Sigmoid colon (tissue), 7 donors: ENCODE measurements at places on chromosomes 5 and 9. TPM values are rescaled to one million over a fixed set of nuclear protein-coding genes. Genes with fewer than 3 reads are reported as not detected.

DNA sequence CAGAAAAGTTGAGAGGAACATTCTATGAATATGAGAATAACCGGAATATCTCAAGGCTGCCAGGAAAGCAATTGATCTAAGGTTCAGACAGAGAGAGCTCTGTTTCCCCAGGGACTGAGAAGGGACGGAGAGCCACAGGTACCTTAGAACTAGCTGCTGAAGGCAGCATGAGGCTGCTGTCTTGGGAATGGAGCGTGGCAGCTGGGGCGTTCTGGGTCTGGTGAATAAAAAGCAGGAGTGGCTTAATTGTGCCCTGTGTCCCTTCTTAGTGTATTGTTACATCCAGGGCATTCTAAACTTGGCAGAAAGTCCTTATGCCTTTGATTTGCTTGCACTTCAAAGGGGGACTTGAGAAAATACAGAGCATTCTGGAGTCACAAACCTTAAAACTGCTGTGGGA lies 434.5 kb downstream of the KDM4C start:
- H3K4me3 ChIP-seq = no peak overlapping the region
- peaks cover 10% of the 10 kb centered on the region for H3K4me1 ChIP-seq
- no peak overlapping the region for H3K27ac ChIP-seq
- no peak for DNase-seq
- H3K27me3 ChIP-seq = no peaks in the 10 kb centered on the region

GRCh38 chr5:35138232-35138631 lies 90.5 kb upstream of the AGXT2 start:
- no peaks in the 10 kb centered on the region for H3K27me3 ChIP-seq
- no peaks in the 10 kb centered on the region for H3K36me3 ChIP-seq
- no peak for DNase-seq
- H3K4me1 ChIP-seq = no peaks in the 10 kb centered on the region
- no peak overlapping the region for H3K27ac ChIP-seq

PGM5 gene
- 547 TPM for total RNA-seq

DNA sequence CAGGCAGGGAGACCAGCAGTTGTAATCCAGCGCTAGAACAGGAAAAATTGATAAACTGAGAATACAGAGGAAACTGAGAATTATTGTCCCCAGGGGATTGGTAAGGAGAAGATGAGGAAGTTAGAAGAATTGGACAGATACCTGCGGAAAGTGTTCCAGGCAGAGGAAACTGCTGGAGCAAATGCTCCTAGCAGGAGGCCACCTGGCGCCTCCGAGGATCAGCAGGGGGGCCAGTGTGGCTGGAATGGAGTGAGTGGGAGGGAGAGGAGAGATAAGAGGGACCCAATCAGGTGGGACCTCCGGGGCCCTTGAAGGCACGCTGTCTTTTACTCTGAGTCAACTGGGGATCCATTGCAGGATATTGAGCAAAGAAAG lies 695 bp upstream of the ANXA6 start:
- H3K27me3 ChIP-seq = no peaks in the 10 kb centered on the region
- H3K27ac ChIP-seq = peak overlapping the region; percentile 88
- peak overlapping the region; percentile 82 for H3K4me3 ChIP-seq
- H3K4me1 ChIP-seq = peaks cover 56% of the 10 kb centered on the region
- DNase-seq = no peak

GRCh38 chr5:60763061-60763460 lies 63.1 kb upstream of the DEPDC1B start:
- H3K27me3 ChIP-seq = no peaks in the 10 kb centered on the region
- H3K27ac ChIP-seq = no peak overlapping the region
- DNase-seq = no peak

- H3K36me3 ChIP-seq = no peaks in the 10 kb centered on the region
- no peaks in the 10 kb centered on the region for H3K27me3 ChIP-seq
- no peak overlapping the region for H3K27ac ChIP-seq
- H3K4me1 ChIP-seq = no peaks in the 10 kb centered on the region
- no peak overlapping the region for H3K4me3 ChIP-seq
- DNase-seq = no peak
These were observed 41.2 kb upstream of the TRIO start for GRCh38 chr5:14101922-14102321.

DNA sequence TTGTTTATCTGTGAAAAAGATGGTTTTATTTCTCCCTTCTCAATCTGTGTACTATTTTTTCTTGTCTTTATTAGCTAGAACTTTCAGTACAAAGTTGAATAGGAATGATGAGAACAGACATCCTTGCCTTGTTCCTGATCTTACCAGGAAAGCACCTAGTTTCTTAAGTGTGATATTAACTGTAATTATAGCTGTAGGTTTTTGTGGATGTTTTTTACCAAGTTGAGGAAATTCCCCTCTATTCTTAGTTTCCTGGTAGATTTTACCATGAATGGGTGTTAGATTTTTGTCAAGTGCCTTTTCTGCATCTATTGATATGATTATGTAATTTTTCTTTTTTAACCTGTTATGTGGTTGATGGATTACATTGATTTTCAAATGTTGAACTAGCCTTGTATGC lies 68.7 kb downstream of the KCNN2 start:
- H3K4me3 ChIP-seq = no peak overlapping the region
- H3K27ac ChIP-seq = no peak overlapping the region
- no peaks in the 10 kb centered on the region for H3K4me1 ChIP-seq
- DNase-seq = no peak
- no peaks in the 10 kb centered on the region for H3K36me3 ChIP-seq
- H3K27me3 ChIP-seq = no peaks in the 10 kb centered on the region

DNA sequence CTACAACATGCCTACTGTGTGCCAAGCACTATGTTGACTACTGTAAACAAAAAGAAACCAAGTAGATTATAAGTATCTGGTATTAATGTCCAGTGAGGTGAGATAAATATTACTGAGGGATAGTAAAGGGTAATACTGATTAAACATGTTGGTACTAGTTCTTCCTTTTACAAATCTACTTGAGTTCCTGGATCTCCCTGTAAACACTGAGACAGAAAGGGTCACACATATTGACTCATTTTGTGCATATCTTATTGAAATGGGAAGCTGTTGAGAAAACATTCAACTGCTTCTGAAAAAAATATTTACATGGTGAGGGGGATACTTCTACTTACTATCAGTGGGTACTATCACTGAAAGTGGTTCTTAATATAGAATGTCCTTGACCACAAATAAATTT lies 24.3 kb downstream of the EFNA5 start:
- no peak overlapping the region for H3K27ac ChIP-seq
- no peaks in the 10 kb centered on the region for H3K27me3 ChIP-seq
- no peak overlapping the region for H3K4me3 ChIP-seq

GRCh38 chr5:33788922-33789566 lies 102.7 kb downstream of the ADAMTS12 start:
- H3K27me3 ChIP-seq = no peaks in the 10 kb centered on the region
- H3K4me3 ChIP-seq = no peak overlapping the region
- DNase-seq = no peak

GRCh38 chr5:765948-766631 lies 18.4 kb downstream of the ZDHHC11B start:
- no peak overlapping the region for H3K4me3 ChIP-seq
- H3K36me3 ChIP-seq = no peaks in the 10 kb centered on the region
- DNase-seq = no peak
- H3K27me3 ChIP-seq = no peaks in the 10 kb centered on the region
- H3K27ac ChIP-seq = no peak overlapping the region
- H3K4me1 ChIP-seq = no peaks in the 10 kb centered on the region

PRDM9 gene
- total RNA-seq = not detected

DNA sequence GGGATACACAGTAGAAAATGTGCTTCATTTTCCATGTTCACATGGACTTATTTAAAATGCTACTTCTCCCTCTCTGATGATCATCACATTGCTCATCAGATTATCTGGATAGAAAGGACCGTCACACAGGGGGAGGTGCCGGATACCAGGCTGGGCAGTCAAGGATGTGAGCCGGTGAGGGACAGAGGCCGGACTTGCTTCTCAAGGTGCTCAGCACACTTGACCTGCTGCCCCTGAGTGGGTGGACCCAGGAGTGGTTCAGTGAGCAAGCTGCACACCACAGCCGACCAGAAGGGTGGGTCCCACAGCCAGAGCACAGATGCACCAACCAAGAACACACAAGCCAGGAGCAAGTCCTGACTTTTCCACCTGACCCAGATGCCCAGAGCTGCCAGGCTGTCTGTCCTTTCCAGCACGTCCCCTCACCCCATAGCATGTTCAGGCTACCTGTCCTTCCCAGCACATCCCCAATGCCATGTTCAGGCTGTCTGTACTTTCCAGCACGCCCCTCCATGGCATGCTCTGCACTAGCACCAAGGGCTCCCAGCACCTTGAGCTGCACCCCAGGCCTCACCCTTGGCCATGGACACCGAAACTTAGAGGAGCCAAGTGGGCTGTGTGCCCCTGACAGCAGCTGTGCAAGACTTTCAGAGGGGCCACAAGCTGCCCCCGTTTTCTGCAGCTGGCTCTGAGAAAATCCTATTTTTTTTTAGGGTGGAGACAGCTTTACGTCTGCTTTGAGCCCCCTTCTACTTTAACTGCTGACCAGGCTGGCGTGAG lies 77.8 kb downstream of the SECISBP2 start:
- H3K36me3 ChIP-seq = peaks cover 49% of the 10 kb centered on the region
- H3K4me1 ChIP-seq = no peaks in the 10 kb centered on the region
- H3K27me3 ChIP-seq = no peaks in the 10 kb centered on the region
- no peak overlapping the region for H3K27ac ChIP-seq
- DNase-seq = no peak
- H3K4me3 ChIP-seq = no peak overlapping the region

SNCAIP gene
- total RNA-seq = 3.3 TPM

DNA sequence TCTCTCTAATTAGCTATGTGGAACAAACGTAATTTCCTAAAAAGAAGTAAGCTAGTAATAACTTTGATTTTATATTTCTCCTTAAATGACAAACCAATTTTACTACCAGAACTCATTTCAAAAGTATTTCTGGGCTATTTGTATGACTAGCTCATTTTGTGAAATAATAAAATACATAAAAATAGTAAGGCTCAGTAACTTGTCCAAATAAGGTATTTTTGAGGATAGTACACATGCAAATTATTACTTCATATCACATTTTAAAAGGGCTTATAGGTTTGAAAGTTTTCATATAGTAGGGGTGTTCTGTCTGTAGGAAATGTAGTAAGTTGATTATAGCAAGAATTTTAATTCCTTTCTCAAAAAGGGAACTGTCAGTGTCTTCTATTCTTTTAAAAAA lies 26.5 kb downstream of the C9orf85 start:
- peaks cover 9% of the 10 kb centered on the region for H3K4me1 ChIP-seq
- no peaks in the 10 kb centered on the region for H3K27me3 ChIP-seq
- DNase-seq = no peak

GRCh38 chr9:81549500-81550206 lies 139.7 kb downstream of the TLE1 start:
- no peak overlapping the region for H3K27ac ChIP-seq
- H3K4me1 ChIP-seq = peaks cover 3% of the 10 kb centered on the region
- no peak overlapping the region for H3K4me3 ChIP-seq
- DNase-seq = no peak
- H3K27me3 ChIP-seq = no peaks in the 10 kb centered on the region

GRCh38 chr5:16090270-16090669 lies 89.3 kb downstream of the MARCHF11 start:
- H3K27ac ChIP-seq = no peak overlapping the region
- no peak overlapping the region for H3K4me3 ChIP-seq
- no peaks in the 10 kb centered on the region for H3K36me3 ChIP-seq
- no peaks in the 10 kb centered on the region for H3K4me1 ChIP-seq
- no peaks in the 10 kb centered on the region for H3K27me3 ChIP-seq

- no peak overlapping the region for H3K27ac ChIP-seq
- H3K4me3 ChIP-seq = peak overlapping the region; percentile 50
- DNase-seq = no peak
- no peaks in the 10 kb centered on the region for H3K36me3 ChIP-seq
- H3K27me3 ChIP-seq = peaks cover 50% of the 10 kb centered on the region
These were observed 1.1 kb downstream of the MAST4 start for GRCh38 chr5:66597183-66597757.

PCDH12 gene
- 6.2 TPM for total RNA-seq

- no peaks in the 10 kb centered on the region for H3K36me3 ChIP-seq
- H3K4me3 ChIP-seq = no peak overlapping the region
- no peak for DNase-seq
- peak overlapping the region; percentile 54 for H3K27ac ChIP-seq
- H3K27me3 ChIP-seq = no peaks in the 10 kb centered on the region
These were observed 85.8 kb downstream of the AOPEP start for GRCh38 chr9:94812343-94812742.

DNA sequence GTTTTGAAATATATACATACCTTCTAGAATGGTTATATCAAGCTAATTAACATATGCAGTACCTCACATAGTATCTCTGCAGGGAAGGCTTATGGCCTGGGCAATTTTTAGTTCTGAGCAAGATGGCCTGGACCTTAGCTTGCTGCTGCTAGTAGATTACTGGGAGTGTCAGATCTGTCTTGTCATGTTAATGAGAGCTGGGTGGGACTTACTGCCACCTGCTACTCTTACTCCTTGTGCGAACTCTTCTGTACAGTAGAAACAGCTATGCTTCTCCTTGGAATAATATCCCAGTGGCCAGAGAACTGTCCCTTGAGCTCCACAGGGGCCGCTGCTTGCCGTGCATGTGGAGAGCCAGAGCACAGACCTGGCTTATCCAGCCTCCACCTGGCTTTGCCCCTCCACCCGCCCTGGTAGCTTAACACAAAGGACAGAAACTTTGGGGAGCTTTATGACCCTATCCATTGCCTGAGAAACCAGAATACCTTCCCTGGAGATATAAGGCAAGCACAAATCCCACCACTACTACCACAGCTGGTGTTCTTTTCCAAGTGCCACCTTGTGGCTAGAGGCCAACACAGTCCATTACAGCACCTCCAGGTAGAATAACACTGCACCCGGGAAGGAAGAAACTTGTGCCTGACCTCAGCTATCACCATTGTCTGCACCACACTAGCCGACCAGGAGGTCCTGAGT lies 74.4 kb upstream of the RUSC2 start:
- H3K27ac ChIP-seq = no peak overlapping the region
- DNase-seq = no peak
- no peaks in the 10 kb centered on the region for H3K27me3 ChIP-seq
- H3K4me3 ChIP-seq = no peak overlapping the region
- no peaks in the 10 kb centered on the region for H3K36me3 ChIP-seq
- H3K4me1 ChIP-seq = no peaks in the 10 kb centered on the region

NR6A1 gene
- 3.0 TPM for total RNA-seq

- H3K36me3 ChIP-seq = no peaks in the 10 kb centered on the region
- no peak overlapping the region for H3K4me3 ChIP-seq
- H3K4me1 ChIP-seq = no peaks in the 10 kb centered on the region
- no peaks in the 10 kb centered on the region for H3K27me3 ChIP-seq
These were observed 660.7 kb upstream of the ADAMTS16 start for GRCh38 chr5:4479426-4479825.

- no peaks in the 10 kb centered on the region for H3K27me3 ChIP-seq
- no peak for DNase-seq
- no peaks in the 10 kb centered on the region for H3K4me1 ChIP-seq
- H3K36me3 ChIP-seq = no peaks in the 10 kb centered on the region
These were observed 282.4 kb downstream of the ARHGEF28 start for GRCh38 chr5:73908395-73908794.

BSPRY gene
- 0.27 TPM for total RNA-seq

- no peaks in the 10 kb centered on the region for H3K36me3 ChIP-seq
- peaks cover 36% of the 10 kb centered on the region for H3K27me3 ChIP-seq
- peaks cover 29% of the 10 kb centered on the region for H3K4me1 ChIP-seq
These were observed 1.3 kb downstream of the KCNN2 start for GRCh38 chr5:114362977-114363761.

SPATA31C1 gene
- not detected for total RNA-seq

ALAD gene
- 22.7 TPM for total RNA-seq

GRCh38 chr5:177467436-177467835 lies 6.0 kb downstream of the DBN1 start:
- peaks cover 8% of the 10 kb centered on the region for H3K36me3 ChIP-seq
- no peak overlapping the region for H3K4me3 ChIP-seq
- H3K27ac ChIP-seq = no peak overlapping the region
- peaks cover 42% of the 10 kb centered on the region for H3K4me1 ChIP-seq

CD274 gene
- total RNA-seq = 0.68 TPM
